ENCODE measurements at places on chromosomes 1 and 21. TPM values are rescaled to one million over a fixed set of nuclear protein-coding genes. Genes with fewer than 3 reads are reported as not detected.

- H3K27ac ChIP-seq = no peak overlapping the region
- H3K27me3 ChIP-seq = no peaks in the 10 kb centered on the region
- H3K4me3 ChIP-seq = no peak overlapping the region
Measured at GRCh38 chr1:19582318-19582717, 61.8 kb upstream of the NBL1 start.

GRCh38 chr21:36149788-36150711 lies 6.6 kb upstream of the DOP1B start:
- H3K4me3 ChIP-seq = no peak overlapping the region
- H3K4me1 ChIP-seq = no peaks in the 10 kb centered on the region
- H3K36me3 ChIP-seq = no peaks in the 10 kb centered on the region
- DNase-seq = no peak

DNA sequence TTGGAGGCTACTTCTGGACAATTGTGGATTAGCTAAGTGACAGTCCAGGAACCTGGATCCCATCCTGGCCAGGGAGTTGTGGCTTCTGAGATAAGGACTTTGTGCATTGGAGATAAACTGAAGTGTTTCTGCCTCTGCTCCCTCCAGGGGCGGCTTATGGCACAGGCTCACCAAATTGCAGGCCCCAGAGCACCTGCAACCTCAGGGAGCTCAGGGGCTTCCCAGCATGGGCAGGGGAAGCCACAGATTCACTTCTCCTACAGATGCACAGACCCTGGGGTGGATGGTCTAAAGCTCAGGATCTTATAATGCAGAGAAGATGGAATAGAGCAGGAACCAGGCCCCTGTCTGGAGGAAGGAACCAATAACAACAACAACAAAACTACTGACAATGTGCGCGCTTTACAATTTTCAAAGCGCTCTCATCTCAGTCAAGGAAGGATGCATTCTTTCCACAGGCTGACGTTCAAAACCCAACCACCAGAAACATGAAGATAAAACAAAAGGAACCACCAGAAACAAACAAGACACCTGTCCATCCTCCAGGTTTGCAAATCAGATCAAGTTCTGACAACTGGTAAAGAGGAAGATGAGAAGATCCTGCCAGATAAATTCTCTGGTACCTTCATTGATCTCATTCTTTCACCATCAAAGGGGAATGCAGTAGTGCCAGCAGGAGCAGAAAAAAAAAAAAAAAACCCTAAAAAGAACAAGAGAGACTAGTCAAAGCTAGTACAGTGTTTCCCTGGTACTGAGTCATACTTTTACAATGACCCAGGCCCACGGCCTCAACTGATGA lies 121.0 kb upstream of the IRF2BP2 start:
- no peaks in the 10 kb centered on the region for H3K36me3 ChIP-seq
- peaks cover 40% of the 10 kb centered on the region for H3K4me1 ChIP-seq
- H3K27ac ChIP-seq = peak overlapping the region; percentile 51

DNA sequence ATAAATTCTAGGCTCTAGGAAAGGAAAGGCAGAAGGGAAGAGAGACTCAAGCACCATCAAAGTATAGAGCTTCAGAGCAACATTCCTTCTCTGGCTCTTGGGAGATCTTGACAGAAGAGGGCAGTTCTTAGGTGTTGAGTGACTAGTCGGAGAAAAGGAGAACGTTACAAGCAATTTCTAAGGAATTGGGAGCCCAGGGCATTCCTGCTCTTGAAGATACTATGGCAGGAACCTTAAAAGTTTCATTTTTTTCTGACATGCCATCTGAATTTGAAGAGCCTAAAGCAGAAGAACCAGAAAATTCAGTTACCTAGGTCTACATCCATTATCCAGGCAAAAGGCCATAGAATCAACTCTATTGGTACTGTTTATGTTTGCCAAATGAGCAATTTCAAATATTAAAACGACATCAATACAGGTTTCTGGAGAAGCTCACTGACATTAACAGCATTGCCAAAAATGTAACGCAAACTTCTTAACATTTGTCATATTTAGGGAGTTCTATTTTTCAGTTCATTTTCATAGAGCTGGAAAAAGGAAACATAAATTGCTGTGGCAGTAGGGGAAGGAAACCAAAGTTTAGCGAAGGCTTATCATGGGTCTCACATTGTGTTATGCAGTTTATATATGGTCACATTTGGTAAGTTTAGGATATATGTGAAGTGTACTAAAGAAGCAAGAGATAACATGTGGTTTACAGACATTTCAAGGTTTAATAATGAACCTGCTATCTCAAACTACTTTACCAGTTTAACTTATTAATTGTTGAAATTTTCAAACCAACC lies 210.1 kb upstream of the NRIP1 start:
- no peaks in the 10 kb centered on the region for H3K36me3 ChIP-seq
- H3K4me3 ChIP-seq = no peak overlapping the region
- DNase-seq = no peak
- no peak overlapping the region for H3K27ac ChIP-seq
- H3K27me3 ChIP-seq = no peaks in the 10 kb centered on the region
- no peaks in the 10 kb centered on the region for H3K4me1 ChIP-seq

DNA sequence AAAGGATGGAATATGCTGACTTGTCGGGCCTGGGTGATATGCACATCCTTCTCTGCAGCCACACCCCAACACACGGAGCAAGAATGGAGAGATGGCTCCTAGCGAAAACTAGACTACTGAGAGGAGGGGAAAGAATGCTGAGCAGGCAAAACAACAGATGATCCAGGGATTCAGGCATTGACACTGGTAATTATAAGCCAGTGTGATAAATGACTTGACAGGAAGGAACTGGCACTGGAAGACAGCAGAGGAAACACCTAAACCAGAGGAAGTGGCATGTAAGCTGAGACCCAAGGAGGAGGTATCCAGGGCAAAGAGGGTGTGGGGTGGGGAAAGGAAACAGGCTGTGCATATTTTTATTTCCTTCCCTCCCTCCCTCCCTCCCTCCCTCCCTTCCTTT lies 31.7 kb upstream of the KHDRBS1 start:
- H3K4me1 ChIP-seq = peaks cover 9% of the 10 kb centered on the region
- no peak for DNase-seq
- H3K4me3 ChIP-seq = no peak overlapping the region
- H3K27ac ChIP-seq = no peak overlapping the region

DNA sequence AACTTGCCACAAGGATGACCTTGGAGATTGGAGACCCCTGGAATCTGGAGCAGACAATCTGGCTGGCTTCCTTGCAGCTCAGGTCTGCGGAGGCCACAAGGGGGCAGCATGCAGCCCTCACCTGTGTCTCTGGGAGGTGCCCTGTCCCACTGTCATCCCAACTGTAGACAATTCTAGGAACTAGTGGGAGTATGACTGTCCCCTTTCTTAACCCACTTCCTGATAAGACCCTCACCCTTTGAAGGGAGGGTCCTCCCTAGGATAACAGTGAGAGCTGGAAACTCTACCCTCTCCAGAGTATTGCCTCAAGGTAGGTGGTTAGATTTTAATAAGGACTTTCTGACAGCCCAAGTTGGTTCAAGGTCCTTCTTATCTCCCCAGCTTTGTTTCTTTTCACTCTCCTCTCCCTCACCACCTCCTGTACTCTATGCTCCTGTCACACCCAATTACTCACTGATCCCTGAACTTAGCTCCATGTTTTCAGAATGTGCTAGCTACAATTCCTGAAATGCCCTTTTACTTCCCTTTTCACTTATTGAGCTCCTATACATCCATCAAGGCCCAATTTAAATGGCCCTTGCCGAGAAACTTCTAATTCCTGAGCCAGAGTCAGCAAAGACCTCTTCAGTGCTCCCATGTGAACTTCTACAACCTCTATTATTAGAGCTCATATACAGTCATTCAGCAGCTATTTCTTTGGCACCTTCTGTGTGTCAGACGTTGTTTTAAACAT lies 9.2 kb upstream of the KCNQ4 start:
- no peaks in the 10 kb centered on the region for H3K27me3 ChIP-seq
- DNase-seq = peak; percentile 67
- H3K4me3 ChIP-seq = no peak overlapping the region
- peaks cover 7% of the 10 kb centered on the region for H3K4me1 ChIP-seq
- no peaks in the 10 kb centered on the region for H3K36me3 ChIP-seq

DNA sequence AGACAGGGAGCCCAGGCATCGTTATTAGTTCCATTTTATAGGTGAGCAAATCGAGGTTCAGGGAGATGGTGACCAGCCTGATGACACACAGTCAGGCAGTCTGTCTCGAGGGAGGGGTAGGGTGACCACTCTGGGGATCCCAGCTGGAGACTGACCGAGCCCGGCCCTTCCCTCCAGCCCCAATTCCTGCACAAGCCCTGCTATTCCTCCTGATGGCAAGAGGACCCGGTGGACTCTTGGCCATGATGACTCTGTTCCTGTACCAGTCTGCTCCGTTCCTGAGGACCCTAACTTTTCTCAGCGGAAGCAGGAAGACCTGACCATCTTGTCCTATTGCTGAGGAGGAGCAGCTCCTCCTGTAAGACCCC lies 391 bp downstream of the AGT start:
- peaks cover 27% of the 10 kb centered on the region for H3K4me1 ChIP-seq
- peak overlapping the region; percentile 80 for H3K27ac ChIP-seq
- H3K36me3 ChIP-seq = no peaks in the 10 kb centered on the region
- no peak overlapping the region for H3K4me3 ChIP-seq

DNA sequence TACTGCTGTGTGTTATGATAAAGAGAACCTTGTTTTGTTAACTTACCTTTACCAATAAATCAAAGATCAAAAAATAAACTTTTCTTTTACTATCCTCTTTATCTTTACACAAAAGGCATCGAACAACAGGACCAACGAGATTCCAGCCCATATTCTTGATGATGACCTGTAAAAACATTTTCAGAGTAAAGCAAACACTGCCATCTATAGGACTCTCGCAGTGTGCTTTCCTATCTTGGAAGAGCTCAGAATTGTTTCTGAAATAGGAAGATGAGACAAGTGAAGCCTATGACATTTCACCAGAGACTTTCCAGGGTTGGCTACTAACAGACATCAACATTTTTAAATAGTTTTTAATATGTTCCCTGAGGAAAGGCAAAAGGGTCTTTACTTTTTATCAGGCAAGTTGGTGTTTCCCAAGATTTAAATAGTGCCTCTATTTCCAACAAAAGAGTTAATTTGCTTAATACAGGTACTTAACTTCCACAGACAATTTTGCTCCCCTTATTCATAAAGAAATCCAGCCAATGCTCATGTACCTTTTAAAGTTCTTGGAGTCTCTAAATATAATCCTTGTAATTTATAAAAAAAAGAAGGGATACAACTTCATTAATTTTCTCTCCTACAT lies 7.3 kb downstream of the GLMN start:
- no peak overlapping the region for H3K27ac ChIP-seq
- no peaks in the 10 kb centered on the region for H3K27me3 ChIP-seq
- peak; percentile 66 for DNase-seq
- no peaks in the 10 kb centered on the region for H3K36me3 ChIP-seq
- H3K4me3 ChIP-seq = no peak overlapping the region
- no peaks in the 10 kb centered on the region for H3K4me1 ChIP-seq

- DNase-seq = no peak
- no peak overlapping the region for H3K27ac ChIP-seq
- H3K36me3 ChIP-seq = no peaks in the 10 kb centered on the region
- no peaks in the 10 kb centered on the region for H3K4me1 ChIP-seq
- H3K27me3 ChIP-seq = no peaks in the 10 kb centered on the region
Measured at GRCh38 chr1:108847494-108847893, 9.4 kb downstream of the AKNAD1 start.

- H3K36me3 ChIP-seq = no peaks in the 10 kb centered on the region
- H3K27ac ChIP-seq = no peak overlapping the region
- H3K4me1 ChIP-seq = peaks cover 26% of the 10 kb centered on the region
- no peak for DNase-seq
- H3K4me3 ChIP-seq = no peak overlapping the region
Measured at GRCh38 chr1:211511947-211512346, 20.0 kb upstream of the RD3 start.

GRCh38 chr1:202187041-202187671 lies 6.4 kb upstream of the LGR6 start:
- H3K4me1 ChIP-seq = peaks cover 16% of the 10 kb centered on the region
- no peaks in the 10 kb centered on the region for H3K27me3 ChIP-seq
- H3K36me3 ChIP-seq = no peaks in the 10 kb centered on the region
- H3K27ac ChIP-seq = no peak overlapping the region
- no peak overlapping the region for H3K4me3 ChIP-seq

- H3K36me3 ChIP-seq = no peaks in the 10 kb centered on the region
- no peak overlapping the region for H3K27ac ChIP-seq
- H3K4me1 ChIP-seq = no peaks in the 10 kb centered on the region
- no peak overlapping the region for H3K4me3 ChIP-seq
Measured at GRCh38 chr1:157163273-157164127, 25.3 kb upstream of the ETV3 start.

GRCh38 chr1:230808281-230808872 lies 59.9 kb downstream of the C1orf198 start:
- H3K27me3 ChIP-seq = no peaks in the 10 kb centered on the region
- no peak overlapping the region for H3K4me3 ChIP-seq
- no peak for DNase-seq
- no peaks in the 10 kb centered on the region for H3K36me3 ChIP-seq

GRCh38 chr21:19320291-19320690 lies 916.7 kb upstream of the TMPRSS15 start:
- no peaks in the 10 kb centered on the region for H3K27me3 ChIP-seq
- H3K4me1 ChIP-seq = no peaks in the 10 kb centered on the region
- no peaks in the 10 kb centered on the region for H3K36me3 ChIP-seq
- no peak overlapping the region for H3K27ac ChIP-seq
- no peak overlapping the region for H3K4me3 ChIP-seq
- no peak for DNase-seq

DNA sequence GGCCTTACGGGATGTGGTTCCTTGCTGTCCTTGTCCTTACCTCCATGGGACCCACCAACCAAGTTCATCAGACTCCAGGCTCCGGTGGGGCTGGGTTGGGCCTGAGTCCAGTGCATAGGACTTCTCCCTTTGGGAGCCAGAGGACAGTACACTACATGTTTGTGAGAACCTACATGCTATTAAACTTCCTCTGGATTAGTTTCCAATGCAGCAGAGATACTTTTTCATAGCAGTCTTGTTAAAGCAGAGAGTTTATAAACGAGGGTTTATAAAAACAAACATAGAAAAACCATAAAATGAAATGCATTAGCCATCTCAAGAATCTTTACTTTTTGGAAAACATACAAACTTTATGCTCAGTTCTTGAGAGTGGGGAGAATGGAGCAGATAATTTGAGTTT lies 33.4 kb downstream of the INKA2 start:
- no peaks in the 10 kb centered on the region for H3K27me3 ChIP-seq
- no peak overlapping the region for H3K4me3 ChIP-seq
- H3K36me3 ChIP-seq = no peaks in the 10 kb centered on the region
- peak overlapping the region; percentile 42 for H3K27ac ChIP-seq
- no peak for DNase-seq

DNA sequence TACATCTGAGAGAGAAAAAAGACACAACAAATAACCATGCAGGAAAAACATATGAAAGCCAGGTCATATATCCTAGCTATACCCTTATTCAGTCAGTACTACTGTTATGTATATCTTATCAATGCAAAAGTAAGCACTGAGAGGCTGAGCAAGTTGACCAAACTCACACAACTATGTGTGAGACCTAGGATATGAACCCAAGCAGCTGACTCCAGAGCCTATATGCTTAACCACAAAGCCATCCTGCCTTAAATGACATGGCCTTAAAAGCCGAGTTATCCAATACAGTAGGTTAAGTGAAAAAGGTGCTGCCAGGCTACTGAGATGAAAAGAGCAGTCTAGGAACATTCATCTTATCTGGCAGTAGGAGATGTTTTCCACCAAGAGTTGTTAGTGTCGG lies 151.6 kb downstream of the RERE start:
- DNase-seq = no peak
- peaks cover 61% of the 10 kb centered on the region for H3K4me1 ChIP-seq
- peak overlapping the region; percentile 33 for H3K27ac ChIP-seq
- no peak overlapping the region for H3K4me3 ChIP-seq

Gene TMEM125
- total RNA-seq = 28.7 TPM

Gene MTARC1
- 24.0 TPM for total RNA-seq

Gene SLC22A15
- 5.4 TPM for total RNA-seq

Gene FHAD1
- total RNA-seq = 0.13 TPM

Gene TNFRSF8
- not detected for total RNA-seq

Gene UTS2
- total RNA-seq = not detected

Gene VASH2
- total RNA-seq = 3.6 TPM
